Glutamatergic neuron (in vitro differentiated cells): ENCODE measurements at places on chromosomes 12 and 14.

DNA sequence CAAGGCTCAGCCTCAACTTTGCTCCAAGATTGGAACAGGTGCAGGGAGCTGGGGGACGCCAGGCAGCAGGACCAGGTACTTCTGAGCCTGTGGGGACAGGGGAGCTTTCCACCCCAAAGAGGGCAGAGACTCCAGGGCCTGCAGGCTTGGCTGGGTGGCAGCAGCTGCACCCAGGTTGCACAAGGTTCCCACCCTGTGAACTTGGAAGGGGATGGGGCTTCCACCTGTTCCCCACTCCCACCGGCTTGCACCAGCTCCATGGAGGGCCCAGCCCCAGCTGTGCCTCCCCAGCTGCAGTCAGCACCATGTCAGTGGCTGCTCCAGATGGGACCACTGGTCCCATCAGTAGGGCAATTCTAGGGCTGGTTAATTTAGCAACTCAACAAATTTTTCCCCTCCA is 114.0 kb upstream of the CDKN3 start:
- DNase-seq: no peak

- DNase-seq: no peak
Observed at GRCh38 chr12:101997102-101997501, 64.7 kb downstream of the WASHC3 start.

DNA sequence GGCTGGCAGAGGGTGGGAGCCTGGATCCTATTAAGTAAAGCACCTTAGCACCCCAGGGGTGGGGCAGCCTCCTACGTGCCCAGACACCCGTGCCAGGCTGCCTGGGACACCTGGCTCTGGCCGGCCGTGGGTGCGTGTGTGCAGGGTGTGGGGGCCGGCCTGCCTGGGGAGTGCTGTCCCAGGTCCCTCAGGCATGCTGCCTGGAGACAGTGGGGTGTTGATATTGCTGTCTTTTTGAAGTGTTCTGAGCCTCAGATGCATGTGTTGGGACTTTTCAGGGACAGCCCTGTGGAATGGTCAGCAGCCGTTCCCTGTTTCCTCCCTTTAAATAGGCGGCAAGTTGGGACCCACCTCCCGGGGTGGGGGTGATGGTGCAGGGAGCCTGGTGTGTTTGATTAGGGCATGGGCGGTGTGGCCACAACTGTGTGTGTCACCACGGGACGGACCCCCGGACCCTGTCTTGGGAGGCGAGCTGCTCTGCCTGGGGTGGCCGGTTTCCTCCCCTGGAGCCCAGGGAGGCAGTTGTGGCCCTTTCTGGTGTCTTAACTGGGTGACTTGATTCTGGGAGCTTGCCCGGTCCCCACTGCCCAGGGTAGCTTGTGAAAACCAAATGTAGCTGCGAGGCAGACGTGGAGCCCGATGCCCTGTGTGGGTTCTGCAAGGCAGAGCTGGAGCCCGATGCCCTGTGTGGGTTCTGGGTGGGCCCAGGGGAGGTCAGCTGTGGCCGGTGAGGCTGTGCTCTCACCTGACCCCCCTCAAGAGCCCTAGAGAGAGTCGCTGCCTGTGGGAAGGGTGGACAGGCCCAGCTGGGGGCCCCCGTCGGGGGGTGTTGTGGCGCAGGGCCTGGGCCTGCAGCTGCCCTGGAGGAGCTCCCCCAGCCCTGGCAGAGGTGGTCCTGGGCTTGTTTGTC is 8.2 kb downstream of the ULK1 start:
- DNase-seq: no peak

DNA sequence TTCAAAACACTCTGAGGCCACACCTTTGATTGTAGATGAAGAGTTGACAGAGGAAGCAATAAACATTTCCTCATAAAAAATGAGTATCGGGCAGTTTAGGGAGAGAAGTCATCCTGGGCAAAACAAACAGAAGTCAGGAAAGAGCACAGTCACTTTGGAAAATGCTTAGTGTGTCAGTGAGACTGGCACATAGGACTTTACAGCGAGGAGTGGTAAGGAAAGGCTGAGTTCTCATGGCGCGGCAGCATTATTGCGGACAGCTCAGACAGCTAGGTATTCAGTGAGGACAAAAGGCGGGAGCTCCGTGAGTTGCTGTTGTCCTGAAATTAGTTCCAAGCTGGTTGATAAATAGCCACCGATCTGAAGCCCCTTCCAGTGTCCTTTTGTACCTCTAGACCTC is 229.9 kb downstream of the SNAPC1 start:
- DNase-seq: no peak

DNA sequence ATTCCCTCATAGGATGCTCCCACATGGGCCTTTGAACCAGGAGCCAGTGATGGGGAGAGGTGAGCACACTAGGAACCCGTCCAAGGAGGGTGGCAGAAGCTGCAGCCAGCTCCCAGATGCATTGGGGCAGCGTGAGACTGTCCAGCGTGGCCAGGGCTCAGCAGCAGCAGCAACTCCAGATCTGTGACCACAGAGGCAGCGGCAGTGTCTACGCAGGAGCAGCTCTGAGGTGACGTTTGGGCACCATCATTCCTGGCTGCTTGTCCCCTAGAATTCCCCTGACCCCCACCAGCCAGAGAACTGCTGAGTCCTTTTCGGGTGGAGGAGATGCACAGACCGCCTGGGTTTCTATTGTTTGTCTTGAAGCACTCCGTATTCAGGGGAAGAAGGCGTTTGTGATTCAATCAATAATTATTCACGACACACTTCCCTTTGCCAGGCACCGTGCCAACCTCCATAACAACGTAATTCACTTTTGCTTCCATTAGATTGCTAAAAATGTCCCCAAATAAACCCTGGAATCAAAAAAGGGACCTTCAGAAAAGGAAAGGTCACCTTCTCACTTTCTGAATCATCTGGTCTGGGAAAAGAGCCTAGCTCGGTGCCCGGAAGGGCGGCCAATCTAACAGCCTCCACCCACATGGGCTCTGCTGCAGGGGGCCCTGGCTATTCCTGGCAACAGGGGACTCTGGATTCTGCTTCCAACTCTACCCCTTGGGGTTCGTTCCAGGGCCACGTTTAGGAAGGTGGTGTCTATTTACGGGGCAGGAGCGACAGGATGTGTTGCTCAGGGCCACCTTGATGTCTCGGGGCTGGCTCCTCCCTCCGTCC is 11.4 kb upstream of the BDKRB2 start:
- DNase-seq: no peak

GRCh38 chr12:114974826-114975639 is 291.1 kb upstream of the TBX3 start:
- DNase-seq: no peak

DNA sequence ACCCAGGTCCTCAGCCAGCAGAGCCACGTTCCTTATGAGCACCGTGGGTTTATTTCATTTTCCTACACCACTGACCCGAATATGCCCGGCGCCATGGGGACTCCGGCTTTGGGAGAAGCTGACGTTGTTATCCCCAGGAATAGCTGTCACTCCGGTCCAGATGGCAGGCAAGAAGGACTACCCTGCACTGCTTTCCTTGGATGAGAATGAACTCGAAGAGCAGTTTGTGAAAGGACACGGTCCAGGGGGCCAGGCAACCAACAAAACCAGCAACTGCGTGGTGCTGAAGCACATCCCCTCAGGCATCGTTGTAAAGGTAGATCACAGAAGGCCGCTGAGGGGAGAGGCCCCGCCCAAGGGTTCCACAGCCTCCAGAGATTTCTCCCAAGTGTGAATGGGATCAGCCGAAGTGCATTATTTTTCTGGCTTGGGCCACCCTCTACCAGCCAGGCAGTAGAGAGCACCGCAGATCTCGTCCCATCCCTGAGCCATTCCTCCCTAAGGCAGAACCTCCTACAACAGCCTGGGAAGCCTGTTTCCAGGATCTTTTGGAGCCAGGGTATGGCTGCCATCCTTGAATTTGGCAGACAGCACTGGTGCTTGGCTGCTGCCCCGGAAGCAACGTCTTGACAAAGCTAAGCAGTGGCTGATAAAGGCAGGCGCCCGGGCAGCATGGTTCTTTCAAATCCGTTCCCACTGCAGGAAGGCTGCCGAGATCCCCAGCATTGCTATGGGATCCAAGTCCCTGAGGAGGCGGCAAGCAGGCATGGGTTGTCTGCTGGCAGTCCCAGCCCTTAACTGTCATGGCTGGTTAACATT is 17.8 kb downstream of the CDK2AP1 start:
- DNase-seq: no peak

DNA sequence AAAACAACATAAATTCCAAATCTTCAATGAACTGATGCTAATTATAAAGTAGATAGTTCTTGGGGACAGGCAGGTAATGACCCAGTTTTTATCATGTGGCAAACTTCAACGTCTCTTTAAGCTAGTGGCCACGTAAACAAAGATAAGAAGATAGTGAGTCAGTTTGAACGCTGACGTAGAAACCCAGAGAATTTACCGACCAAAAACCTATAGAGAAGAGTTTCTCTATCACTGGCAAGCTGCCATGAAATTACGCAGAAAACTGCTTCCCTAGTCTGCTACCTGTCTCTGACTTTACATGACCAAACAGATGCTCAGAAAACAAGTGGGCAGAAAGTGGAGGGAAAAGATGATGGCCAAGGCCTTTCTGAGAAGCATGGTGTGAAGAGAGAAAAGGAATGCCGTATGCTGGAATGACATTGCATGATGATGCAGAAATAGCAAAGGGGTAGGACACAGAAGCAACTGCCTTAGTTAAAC is 136.3 kb downstream of the ITPR2 start:
- DNase-seq: no peak

DNA sequence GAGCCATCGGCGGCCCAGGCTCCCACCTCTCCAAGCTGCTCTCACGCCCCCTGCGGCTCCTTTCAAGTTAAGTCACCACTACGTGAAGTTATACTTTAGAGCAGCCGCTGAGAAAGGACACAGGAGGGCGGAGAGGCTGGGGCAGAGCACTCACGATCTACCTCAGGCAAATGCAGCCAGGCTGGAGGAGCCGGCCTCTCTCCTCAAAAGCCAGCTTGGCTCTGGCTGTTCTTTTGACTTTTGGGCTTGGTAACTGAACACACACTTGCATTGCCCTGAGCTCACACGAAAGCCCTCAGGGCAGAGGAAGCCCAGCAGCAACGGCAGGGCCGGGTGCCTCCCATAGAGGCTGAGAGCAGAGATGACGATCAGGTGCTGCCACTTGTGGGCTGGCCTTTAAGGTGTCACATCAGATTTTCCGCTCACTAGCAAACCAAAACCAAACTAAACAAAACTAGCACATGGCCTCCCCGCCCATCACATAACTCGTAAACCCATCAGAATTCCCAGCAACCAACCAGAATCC is 75.2 kb downstream of the PITPNM2 start:
- DNase-seq: peak; percentile 46

DNA sequence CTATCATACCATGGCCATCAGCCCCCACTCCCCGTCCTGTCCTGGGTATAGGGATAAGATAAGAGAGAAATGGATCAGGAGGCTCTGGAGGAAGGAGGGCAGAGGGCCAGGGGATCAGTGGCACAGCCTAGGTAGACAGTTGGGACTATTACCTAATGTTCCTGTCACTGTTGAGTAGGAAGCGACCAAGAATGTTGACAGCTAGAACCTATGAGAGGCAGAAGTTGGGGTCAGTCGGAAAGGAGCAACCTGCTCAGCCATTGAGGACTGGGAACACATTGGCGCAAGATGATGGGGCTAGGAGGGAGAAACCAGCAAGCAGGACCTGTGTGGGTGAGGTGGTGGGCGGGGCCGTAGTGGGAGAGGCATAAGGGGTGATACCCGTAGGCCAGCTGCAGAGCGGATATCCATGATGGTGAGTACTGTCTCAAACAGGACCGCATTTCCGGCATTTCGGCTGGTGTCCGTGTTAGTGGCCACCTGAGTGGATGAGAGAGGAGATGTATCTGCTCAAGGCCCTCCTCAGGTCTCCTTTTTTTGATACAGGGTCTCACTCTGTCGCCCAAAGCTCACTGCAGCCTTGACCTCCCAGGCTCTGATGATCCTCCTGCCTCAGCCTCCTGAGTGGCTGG is 3.3 kb downstream of the AP1G2 start:
- peak; percentile 8 for DNase-seq

DNA sequence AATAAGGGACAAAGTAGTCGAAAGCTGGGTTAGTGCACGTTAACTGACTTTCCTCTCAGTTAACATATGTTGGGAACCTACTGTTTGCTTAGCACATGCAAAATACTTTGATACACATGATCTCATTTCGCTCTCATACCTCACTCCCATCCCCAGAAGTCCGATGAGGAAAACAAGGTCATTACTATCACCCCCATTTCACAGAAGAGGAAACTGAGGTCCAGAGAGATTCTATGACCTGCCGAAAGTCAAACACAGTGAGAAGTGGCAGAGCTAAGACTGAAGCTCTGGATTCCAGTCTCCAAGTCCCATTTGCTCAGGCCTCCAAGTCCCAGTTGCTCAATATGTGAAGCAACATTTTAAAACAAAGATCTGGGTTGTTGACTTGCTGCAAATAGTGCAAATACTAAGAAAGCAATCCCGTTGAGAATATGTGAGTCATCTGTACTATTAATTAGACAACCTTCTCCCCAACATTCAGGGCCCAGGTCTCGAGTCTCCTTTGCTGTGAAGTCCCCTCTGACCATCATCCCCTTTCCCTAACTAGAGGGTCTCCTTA is 170.6 kb upstream of the PWP1 start:
- DNase-seq: no peak

- peak; percentile 40 for DNase-seq
Observed at GRCh38 chr12:99619389-99620158, 28.0 kb upstream of the GARIN6 start.

DNA sequence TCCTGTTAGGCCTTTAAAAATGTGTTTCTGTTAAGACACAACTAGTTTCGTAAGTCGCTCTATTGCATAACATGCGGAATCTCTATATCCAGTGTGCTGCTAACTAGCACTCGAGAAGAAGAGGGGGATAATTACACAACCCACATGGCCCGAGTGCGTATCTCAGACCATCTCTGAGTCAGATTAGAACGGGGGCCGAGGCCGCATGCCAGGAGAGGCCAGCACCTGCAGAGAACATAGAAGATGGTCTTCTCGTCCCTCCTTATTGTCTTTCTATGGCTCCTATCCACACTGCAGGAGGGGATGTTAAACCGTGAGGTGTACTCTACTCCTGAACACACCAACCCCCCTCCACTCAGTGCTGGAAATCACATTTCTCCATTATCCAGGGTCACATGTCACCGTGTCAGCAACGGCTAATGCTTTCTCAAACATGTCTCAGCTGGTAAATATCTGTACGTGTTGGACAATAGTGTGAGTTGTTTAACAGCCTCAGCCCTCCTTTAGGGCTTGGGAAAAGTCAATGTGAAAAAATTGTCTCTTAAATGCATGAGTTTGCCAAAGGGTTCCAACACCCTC is 56.3 kb downstream of the CCDC88C start:
- DNase-seq: no peak

DNA sequence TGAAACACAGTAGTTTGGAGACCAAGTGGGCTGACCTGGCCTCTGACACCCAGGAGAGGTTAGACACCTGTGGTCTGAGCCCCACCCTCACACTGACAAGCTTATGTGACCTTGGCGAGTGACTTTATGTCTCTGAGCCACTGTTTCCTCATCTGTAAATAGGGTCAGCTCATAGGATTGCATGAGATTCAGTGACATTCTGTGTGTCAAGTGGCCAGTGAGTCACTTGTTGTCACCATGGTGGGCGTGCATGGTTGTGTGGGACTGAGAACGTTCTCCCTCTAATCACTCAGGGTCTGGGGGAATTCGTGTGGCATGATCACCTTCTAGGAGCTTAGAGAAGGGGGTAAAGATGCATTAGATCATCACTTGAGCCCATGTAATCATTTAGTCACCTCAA is 146.4 kb downstream of the PHETA1 start:
- DNase-seq: no peak
